ENCODE measurements at places on chromosomes 2 and 18. TPM values are rescaled to one million over a fixed set of nuclear protein-coding genes. Genes with fewer than 3 reads are reported as not detected.

DNA sequence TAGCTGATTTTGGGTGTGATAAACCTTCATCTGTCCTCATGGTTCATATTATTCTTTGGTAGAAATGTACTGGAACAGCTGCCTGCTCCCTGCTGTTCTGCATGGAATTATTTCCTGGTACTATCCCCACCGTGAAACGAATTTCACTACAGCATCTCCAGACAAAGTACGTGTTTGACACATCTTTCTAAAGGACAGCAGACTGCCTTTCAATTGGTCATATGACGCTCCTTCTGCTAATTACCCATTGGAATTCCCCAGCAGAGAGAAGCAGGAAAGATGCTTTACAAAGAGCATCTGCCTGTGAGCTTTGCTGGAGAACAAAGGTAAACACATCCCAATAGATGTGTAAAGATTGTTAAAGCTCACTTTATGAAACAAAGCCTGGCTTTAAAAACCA lies 4.4 kb upstream of the RFX8 start:
- DNase-seq: no peak

DNA sequence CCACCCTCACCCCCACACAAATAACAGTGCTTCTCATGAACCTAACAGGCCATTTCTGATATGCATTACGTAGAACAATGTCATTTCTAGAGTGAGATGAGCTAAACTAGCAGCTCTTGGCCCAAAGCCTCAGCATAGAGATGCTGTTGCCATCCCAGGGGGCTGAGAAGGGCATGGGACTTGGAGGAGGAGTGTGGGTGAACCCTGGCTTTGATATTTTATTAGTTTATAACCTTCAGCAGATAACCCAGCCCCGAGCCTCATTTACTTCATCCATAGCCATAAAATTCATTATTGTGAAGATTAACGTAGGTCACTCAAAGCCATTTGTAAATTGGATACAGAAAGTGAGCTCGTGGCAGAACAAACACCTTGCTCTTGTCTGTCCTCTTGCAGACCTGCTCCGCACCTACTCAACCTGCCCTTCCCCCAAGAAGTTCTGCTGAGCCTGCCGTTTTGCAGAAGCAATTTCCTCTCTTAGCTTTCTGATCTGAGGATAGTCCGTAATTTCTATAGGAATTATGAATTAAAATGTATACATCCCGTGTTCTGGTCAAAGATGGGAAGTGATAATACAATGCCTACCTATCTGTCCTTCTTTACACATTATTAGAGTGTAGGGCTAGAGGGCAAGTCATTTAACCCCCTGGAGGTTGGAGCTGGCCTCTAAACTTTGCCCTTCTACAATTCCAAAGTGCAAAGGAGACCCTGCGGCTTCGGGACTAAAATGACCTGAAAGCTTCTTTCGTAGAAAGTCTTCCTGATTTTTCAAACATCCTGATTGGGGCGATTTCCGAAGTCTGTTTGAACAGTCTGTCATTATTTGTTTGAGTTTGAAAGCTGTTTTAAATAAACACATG lies 187.4 kb downstream of the BCL2 start:
- no peak for DNase-seq

DNA sequence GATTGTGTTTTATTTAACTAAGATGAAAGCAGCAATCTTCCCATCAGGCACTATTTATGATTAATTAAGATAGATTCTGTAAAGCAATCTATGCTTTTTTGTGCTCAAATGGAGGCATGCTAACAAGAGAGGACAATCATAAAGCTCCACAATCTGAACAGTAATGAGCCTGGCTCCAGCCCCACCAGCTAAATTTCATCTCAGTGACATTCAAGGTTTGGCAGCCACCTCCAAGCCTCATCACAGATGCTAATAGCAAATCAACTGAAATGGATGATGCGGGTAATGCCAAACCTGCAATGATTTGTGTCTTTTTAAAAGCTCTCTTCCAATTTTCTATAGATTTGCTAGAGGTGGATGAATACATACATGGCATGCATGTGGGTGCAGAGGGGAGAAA lies 456.6 kb downstream of the TDRD15 start:
- DNase-seq: no peak

- no peak for DNase-seq
These were observed 54.4 kb downstream of the COL5A2 start for GRCh38 chr2:189125195-189125594.

DNA sequence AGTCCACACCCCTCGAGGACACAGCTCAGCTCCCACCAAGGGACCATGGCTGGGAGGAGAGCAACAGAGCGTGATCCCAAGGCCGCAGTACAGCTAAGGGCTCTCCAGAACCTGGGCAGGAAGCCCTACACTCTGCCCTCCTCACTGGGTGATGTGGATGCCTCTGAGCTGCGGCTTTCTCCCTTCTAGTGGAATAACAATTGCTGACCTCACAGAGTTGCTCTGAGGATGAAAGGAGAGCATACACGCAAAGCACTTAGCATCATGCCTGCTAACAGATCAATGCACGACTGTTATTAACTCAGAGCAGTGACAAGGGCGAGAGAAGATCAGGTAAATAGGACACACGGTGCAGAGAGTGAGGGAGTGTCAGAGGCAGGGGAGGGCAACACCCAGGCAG lies 74.2 kb downstream of the ZFP36L2 start:
- DNase-seq: no peak

The ALLC gene
- not detected for total RNA-seq

- DNase-seq: no peak
These were observed 322.3 kb upstream of the TCF4 start for GRCh38 chr18:55910296-55910695.

DNA sequence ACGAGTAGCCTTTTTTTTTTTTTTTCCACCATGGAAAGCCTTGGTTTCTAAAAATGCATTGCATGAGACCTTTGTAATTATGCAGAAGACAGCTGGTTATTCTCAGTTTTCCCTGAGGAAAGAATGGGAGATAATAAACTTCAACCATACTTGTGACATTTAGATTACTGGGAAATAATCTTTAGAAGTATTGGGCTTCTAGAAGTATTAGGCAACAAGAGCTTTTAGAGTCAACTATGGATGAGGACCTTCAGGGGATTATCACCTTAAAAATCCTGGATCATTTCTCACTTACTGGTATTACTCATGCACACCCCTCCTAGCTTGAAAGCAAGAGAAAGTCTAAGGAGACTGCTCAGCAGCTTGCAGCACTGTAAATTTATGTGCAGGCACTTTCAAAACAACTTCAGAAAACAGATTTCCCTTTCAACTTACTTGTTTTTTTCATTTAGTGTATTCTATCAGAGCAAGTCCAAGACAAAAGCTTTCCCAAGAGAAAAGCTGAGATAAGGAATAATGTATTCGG lies 175.9 kb downstream of the NRXN1 start:
- no peak for DNase-seq

DNA sequence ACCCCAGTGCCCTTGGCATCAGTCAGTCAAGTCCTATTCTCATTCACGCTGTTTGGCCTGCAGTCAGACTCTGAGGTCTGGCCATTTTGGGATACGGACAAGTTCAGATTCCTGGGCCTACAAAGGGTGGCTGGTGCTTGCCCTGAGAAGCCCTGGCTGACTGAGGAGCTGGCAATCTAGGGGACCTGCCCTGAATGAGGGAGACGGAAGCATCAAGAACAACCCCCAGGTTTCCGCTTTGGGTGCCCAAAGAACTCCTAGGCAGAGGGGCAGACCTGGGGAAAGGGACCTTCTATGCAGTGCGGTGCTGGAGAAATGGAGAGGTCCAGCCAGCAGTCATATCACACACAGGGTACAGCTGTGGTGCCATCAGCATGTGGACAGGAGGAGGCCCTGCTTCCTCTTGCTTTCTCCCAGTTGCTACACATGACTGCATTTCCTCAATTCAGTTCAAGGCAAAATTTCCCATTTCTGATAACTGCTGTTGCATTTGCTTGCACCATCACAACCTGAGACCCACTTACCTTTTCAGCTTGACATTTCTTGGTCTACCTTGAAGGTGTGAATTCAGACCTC lies 70.9 kb upstream of the LGALSL start:
- DNase-seq: no peak

GRCh38 chr18:71913641-71914040 lies 630.5 kb downstream of the CBLN2 start:
- DNase-seq: no peak

The GALR1 gene
- total RNA-seq: not detected

DNA sequence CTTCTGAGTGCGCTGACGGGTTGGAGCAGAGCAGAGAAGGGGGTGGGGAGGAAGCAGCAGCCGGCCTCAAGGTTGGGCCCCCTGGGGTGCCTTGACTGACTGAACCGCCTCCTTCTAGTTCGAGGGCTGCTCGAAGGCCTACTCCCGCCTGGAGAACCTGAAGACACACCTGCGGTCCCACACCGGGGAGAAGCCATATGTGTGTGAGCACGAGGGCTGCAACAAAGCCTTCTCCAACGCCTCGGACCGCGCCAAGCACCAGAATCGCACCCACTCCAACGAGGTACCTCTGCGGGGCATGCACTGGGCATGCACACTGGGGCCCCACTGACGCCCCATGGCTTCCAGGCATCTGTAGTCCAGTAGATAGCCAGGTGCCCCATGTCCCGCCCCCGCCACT lies 246.9 kb downstream of the GLI2 start:
- DNase-seq: no peak

DNA sequence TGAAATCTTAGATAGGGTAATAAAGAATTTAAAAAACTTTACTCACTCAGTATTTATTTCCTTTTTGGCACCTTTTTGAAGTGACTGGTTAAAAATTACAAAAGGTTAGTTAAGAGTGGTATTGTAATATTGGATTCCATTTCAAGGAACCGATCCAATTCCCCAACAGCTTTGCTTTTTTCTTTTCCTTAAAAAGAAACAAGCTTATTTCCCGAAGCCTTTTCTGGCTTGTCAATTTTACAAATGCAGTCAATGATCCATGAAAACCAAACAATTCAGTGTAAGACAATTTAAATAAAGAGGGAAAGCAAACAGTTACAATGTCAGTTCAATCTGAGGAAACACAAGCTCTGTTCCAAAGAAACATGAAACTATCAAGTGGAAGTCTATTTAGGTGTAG lies 200.2 kb downstream of the RIT2 start:
- DNase-seq: no peak

The LINC00305 gene
- total RNA-seq: not detected

- no peak for DNase-seq
These were observed 77.0 kb downstream of the CTIF start for GRCh38 chr18:48615566-48616401.

The SEPTIN10 gene
- total RNA-seq: 73.8 TPM

DNA sequence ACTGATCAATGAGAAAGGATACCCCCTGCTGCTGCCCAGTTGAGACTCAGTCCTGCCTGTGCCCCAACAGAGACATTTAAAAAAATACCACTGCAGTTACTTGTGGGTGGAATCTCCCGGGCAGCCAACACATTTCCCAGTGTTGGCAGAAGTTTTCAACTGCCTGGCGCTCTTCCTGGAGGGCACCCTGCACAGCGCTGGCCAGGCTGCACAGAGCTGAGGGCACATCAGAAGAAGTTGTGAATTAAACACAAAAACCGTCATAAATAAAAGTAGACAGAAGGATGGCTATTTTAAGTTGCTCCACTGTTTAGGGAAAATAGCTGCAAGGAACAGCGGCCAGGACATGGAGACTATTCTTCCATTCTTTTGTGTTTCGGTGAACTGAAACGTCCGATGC lies 110.2 kb upstream of the THOC1 start:
- no peak for DNase-seq

The TRABD2A gene
- total RNA-seq: 6.3 TPM

The B3GNT7 gene
- total RNA-seq: 32.6 TPM

GRCh38 chr2:154710685-154711084 lies 12.2 kb downstream of the KCNJ3 start:
- no peak for DNase-seq

GRCh38 chr18:79796531-79797405 lies 970 bp upstream of the KCNG2 start:
- DNase-seq: peak; percentile 22

DNA sequence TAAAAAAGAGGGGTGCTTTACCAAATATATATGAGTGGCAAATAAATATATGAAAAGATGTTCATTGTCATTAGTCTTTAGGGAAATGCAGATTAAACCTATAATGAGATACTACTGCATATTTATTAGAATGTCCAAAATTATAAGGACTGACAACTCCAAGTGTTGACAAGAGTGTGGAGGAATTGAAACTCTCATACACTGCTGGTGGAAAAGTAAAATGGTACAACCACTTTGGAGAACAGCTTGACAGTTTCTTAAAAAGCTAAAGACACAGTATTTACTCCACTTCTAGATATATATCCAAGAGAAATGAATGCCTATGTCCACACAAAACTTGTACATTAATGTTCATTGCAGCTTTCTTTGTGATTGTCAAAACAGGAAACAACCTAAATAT lies 50.4 kb downstream of the PLEK start:
- DNase-seq: no peak

GRCh38 chr2:212626371-212626918 lies 87.8 kb upstream of the ERBB4 start:
- DNase-seq: no peak

- no peak for DNase-seq
These were observed 66.6 kb downstream of the ACKR3 start for GRCh38 chr2:236636261-236636660.

DNA sequence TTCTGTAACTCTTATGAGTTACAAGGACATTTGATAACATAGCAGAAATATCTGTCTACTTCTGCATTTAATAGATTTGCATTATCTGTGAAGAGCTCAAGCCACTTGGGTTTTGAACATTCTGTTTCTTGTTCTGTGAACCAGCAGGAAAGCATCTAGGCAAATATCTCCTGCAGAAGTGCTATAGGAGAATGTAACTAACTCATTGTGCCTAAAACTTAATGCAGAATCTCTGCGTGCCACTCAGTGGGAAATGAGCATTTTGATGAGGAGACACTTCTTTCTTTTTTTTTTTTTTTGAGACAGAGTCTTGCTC lies 63.5 kb downstream of the MYOM1 start:
- no peak for DNase-seq

The BOD1L2 gene
- not detected for total RNA-seq

GRCh38 chr2:29012211-29012681 lies 31.1 kb downstream of the TOGARAM2 start:
- DNase-seq: no peak

DNA sequence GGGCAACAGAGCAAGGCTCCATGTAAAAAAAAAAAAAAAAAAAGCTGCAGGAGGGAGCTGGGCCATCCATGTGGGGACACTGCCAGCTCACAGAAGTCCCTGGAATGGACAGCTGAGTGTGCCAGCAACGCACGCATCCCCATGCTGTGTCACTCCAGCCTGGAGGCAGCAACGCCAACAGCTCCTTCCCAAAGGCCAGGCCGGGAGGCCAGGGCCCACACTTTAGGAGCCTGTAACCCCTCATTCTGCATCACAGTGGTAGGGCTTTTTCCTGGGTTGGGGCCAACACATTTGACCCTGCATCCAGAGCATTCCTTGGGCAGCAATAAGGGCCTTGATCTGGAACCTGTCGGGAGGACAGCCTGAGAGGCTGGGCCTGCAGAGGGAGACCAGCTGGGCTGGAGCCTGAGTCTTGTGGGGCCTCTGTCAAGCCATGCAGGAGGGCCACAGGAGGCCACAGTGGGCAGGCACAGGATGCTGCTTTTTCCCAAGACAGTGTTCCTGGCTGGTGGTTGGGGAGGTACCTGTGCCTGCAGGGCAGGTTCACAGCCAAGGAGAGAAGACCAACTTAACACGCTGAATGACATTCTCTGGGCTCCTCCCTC lies 16.8 kb upstream of the KCNK3 start:
- DNase-seq: no peak

GRCh38 chr2:148642891-148643416 lies 1.6 kb upstream of the EPC2 start:
- DNase-seq: no peak

Data from left lung (tissue), 14 donors.